Suppressor macrophage treated with lipopolysaccharide for 4 hours (primary cell): ENCODE measurements at places on chromosomes 1 and 21.

DNA sequence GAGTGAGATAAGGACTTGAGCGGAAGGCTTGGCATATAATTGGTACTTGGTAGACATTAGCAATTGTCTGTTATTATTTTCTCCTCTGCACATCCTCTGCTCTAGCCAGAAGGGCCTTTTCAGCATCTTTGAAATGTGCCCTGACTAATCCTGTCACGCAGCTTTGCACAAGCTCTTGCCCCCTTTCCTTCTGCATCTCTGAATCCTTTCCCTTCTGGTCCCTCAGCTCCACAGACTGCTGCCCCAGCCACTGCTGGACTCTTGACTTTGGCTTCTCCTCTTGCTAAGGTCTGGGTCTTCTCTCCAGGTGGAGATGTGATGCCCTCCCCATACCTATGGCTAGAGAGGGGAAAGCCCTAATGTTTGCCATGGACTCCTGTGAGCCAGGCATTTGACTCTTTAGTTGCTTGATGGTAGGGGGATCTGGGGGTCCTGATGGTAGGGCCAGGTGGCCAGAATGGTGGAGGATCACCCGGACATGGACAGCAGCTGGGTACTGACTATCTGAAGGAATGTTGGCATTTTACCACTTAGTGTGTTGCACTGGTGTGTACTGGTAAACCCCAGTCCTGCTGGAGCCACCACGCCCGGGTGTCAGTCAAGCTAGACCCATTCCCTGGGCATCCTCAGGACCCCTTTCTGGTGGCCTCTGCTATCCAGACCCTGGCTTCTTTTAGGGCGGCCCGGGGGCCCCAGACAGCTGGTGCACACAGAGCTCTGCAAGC is 4.4 kb downstream of the HPCA start:
- no peak for DNase-seq

DNA sequence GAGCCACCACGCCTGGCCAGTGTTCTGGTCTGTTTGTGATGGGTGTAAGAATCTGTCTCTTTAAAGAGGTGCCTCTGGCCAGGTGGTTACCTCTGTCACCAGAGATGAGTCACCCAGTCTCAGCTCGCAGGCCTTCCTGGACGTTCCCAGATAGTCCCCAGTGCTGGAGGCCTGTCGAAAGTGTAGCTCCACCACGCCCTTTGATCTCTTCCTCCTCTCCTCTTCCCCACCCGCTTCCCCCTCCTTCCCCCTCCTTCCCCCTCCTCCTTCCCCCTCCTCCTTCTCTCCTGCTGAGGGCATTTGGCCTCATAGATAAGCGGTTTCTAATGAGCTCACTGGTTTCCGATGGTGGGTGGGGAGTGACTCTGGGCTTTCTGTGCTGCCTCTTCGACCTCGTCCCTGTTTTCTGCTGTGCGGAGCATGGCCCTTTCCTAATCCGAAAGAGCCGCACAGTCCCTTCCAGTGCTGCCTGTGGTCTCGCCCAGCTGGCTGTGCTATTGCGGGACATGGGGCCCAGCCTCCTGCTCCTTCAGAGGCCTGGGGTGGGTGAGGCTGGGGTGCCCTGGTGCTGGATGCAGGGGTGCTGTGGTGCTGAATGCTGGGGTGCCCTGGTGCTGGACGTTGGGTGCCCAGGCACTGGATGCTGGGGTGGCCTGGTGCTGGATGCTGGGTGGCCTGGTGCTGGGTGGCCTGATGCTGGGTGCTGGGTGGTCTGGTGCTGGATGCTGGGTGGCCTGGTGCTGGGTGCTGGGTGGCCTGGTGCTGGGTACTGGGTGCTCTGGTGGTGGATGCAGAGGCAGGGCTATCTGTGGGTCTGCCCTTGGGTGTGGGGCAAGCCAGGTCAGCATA is 19.2 kb downstream of the AGPAT3 start:
- peak; percentile 68 for DNase-seq

DNA sequence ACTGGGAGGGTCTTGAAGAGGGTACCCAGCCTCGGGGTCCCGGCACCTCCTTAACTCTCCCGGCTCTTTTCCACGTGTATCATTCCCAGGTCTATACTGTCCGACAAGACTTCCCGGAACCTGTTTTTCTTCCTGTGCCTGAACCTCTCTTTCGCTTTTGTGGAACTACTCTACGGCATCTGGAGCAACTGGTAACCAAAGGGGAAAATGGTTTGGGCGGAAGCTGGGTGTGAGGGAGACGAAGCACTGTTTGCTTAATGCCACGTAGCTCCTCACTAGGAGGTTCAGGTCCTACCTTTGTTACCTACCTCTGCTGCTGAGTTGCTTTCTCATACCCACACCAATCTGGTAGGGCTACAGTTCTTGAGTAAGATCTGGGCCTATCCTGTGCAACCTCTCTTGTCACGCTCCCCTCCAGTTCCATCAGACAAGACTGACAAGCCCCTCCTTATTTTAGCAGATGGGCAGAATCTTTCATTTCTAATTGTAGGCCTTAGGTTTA is 642 bp downstream of the SLC30A7 start:
- peak; percentile 64 for DNase-seq

- no peak for DNase-seq
Measured at GRCh38 chr1:30507016-30507312, 216.4 kb downstream of the MATN1 start.

DNA sequence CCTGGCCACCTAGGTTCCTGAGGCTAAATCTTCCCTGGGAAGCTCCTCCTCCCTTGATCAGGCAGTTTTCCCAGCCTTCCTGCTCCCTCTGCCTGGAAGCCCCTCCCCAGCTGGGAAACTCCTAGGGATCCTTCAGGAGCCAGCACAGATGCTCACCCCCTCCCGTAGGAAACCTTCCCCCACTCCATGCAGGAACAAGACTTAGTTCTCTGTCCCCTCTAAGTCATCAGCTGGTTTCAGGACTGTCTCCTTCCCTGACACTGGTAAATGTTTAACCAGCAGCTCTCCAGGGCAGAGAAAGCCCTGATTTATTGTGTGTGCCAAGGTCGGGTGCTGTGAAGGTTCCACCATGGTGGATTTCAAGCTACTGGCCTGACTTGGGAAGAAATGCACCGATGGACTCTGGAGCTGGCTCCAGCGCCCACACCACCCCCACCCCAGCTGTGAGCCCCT is 25.0 kb downstream of the TTC39A start:
- no peak for DNase-seq

- DNase-seq: no peak
Measured at GRCh38 chr21:46160657-46160906, 5.2 kb upstream of the FTCD start.

DNA sequence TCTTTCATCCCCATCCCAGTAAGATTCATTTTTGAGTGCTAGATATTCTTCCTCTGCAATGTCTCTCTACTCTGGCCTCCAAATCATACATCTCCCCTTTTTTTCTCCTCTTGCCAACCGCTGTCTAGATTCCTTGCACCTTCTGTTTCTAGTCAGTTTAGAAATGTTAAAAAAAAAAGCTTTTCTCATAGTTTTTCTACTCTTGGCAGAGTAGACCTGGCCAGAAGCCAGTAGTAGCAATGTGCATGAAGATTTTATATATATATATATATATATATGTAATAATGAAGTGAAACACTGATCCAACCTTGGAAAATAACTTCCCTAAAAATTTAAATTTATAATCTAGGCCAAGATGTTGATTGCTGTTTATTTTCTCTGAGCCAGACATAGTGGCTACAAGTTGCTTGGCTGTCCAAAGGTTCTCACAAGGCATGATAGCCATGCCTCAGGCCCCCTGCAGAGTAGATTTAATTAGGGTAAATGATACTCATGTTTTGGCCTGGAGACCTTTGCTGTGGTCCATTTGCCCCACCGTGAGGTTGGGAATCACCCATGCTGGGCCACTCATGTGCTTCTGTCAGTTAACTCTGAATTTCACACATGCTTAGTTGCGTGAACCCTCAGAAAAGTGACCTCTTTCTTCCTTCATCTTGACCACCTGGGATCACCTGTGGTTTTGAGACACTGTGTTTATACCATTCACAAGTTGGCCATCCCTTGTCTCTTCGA is 103.4 kb upstream of the KCNE2 start:
- no peak for DNase-seq

DNA sequence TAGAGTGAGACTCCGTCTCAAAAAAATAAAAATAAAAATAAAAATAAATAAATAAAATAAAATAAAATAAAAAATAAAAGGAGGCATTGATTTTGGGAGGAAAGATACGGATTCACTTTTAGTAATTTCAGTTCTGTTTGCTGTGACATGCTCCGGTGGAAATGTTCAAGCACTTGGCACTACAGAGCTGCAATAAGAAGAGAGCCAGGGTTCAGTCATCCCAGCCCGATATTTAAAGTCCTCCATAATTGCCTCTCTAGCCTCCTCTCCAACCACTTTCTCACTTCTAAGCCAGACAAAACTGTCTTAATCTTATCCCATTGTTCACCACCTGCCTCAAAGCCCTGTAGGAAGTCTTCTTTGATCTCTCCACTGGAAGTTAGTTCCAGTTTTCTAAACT is 55.0 kb upstream of the MACF1 start:
- no peak for DNase-seq

DNA sequence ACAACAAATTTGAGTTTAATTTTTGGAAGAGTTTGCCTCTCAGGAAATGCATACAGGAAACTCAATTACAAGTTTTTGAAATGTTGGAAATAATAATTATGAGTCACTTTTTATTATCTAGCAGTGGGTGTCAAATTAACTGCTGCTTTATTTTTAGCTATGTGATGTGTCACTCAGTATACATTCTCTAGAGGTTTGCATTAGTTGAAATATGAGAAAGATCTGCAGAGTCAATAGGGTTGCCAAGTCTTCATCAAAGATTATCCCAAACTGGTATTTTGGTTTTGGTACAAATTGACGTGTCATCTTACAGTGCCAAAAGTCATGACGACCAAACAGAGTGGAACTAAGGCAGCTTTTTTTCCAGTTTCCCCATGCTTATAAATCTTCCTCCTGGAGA is 54.3 kb upstream of the DIPK1A start:
- no peak for DNase-seq
